Naive thymus-derived CD4-positive, alpha-beta T cell (primary cell): ENCODE measurements at places on chromosomes 1 and 21. TPM values are rescaled to one million over a fixed set of nuclear protein-coding genes. Genes with fewer than 3 reads are reported as not detected.
A peak's percentile ranks its signal among the peaks of the same experiment; 100 is the strongest.

DNA sequence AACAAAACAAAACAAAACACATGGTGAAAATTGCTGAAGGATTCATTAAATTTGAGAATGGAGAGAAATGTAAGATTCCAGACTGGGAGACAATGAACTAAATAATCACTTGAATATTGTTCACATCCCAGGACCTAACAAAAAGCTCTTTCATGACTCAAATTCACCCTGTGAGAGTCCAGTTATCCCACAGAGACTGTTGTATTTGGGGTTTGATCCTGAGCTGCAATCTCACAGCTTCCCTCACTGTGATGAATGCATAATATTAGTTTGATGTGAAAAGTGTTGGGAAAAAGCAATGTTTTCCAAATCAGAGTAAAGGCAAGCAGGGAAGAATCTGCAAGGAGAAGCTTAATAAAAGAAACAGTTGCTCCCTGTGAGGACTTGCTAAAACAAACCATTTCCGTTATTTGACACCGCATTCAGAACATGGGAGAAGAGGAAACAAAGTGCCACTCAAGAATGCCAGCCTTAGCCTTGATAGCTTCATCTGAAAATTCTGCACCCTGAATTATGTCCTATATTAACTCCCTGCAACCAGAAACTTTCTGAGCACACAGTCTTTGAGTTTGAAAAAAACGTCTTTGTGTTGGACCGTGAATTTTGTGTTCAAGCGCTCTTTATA lies 208.8 kb downstream of the DAB1 start:
- no peak for DNase-seq

DNA sequence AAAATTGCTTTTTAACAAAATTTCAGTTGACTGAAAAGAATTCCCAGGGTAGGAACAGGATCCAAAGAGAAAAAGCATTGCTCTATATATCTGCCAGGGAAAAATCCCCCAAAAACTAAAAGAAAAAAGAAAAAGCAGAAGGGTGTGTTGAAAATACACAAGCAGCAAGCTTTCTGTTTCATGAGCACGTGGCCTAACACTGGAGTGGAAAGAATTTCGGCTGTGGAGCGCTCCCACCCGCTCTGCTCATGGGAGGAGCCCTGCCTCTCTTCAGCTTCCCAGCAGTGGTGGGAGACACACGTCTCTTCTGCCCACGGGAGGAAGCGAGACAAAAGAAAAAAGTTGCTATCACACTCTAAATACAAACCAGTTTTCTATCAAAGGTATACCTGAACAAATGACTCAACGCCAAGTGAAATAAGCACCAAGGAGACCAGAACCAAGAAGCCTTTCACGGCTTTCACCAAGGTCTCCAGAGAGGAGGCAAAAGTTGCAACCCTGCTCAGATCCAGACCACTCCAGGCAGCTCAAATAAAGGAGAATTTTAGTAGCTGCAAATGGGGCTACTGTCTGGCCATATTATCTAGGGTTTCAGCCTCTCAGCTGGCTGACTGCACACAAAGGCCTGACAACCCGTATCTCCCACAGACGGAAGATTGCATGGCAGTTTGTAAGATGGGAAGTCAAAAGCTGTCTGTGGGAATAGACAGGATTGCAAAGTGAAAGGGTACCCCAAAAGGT lies 29.5 kb upstream of the ZNF496 start:
- no peak for DNase-seq

- DNase-seq: no peak
These were observed 234.3 kb upstream of the NFIA start for GRCh38 chr1:60847855-60848582.

DNA sequence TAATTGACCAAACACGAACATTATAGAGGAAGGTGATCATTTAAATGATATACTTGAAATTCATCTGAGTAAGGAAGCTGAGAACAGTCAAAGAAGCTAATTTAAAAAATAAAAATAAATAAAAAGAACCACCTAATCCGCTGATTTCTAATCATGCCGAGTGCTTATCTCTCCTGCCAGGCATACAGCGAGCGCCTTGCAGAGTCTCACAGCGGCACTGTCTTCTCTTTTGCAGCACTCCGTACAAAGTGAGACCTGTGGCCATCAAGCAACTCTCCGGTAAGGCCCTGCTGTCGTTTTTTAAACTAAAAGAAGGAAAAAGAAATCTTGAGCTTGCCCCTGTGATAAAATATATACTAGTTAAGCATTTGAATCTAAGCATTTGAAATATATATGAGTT lies 45.3 kb downstream of the PDE9A start:
- DNase-seq: no peak

DNA sequence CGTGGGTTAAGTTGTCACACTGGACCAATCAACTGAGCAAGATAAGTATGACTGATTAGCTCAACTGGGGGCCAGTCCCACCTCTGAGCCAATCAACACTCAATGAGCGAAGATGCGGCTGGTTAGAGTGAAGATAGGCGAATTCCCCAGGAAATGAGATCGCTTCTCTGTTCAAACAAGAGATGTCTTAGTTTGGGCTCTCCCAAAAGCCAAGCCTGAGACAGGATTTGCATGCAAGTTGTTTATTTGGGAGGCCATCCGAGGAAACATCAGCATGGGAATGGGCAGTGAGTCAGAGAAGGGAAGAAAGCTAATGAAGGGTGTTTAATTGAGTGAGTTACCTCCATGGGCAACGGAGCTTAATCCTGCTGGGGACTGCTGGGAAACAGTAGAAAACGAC lies 4.9 kb upstream of the GJB5 start:
- no peak for DNase-seq

DNA sequence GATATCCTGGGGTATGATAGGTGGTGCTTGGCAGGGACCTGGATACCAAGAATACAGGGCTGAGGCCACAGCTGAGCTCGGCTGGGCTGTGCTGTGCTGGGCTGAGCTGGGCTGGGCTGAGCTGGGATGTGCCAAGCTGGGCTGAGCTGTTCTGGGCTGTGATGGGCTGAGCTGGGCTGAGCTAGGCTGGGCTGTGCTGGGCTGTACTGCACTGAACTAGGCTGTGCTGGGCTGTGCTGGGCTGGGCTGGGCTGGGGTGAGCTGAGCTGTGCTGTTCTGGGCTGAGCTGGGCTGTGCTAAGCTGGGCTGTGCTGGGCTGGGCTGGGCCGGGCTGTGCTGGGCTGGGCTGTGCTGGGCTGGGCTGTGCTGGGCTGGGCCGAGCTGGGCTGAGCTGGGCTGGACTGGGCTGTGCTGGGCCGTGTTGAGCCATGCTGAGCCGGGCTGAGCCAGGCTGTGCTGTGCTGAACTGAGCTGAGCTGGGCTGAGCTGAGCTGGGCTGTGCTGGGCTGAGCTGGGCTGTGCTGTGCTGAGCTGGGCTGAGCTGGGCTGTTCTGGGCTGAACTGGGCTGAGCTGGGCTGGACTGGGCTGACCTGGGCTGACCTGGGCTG lies 94.7 kb upstream of the ACTRT2 start:
- no peak for DNase-seq

DNA sequence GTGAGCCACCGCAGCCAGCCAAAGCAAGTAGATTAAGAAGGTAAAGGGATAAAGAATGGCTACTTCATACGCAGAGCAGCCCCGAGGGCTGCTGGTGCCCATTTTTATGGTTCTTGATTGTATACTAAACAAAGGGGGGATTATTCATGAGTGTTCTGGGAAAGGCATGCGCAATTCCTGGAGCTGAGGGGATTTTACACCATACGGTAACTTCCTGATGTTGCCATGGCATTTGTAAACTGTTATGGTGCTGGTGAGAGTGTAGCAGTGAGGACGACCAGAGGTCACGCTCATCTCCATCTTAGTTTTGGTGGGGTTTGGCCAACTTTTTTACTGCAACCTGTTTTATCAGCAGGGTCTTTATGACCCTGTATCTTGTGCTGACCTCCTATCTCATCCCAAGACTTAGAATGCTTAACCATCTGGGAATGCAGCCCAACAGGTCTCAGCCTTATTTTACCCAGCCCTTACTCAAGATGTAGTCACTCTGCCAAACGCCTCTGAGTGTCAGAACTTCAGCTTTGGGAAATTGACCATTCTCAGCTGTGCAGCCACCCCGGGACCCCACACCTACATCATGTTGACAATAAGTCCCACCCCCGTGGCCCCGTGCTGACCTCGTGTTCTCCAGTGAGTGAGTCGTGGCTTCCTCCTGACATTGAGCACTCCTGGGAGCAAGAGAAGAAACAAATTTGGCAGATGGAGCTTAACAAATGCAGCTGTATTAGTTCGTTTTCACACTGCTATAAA lies 149.4 kb upstream of the COL6A1 start:
- no peak for DNase-seq

- no peak for DNase-seq
These were observed 18.0 kb downstream of the CLCA2 start for GRCh38 chr1:86441997-86442396.

GRCh38 chr1:154598871-154599635 lies 8.9 kb downstream of the ADAR start:
- no peak for DNase-seq

GRCh38 chr1:235999259-235999925 lies 65.5 kb downstream of the NID1 start:
- peak; percentile 71 for DNase-seq

DNA sequence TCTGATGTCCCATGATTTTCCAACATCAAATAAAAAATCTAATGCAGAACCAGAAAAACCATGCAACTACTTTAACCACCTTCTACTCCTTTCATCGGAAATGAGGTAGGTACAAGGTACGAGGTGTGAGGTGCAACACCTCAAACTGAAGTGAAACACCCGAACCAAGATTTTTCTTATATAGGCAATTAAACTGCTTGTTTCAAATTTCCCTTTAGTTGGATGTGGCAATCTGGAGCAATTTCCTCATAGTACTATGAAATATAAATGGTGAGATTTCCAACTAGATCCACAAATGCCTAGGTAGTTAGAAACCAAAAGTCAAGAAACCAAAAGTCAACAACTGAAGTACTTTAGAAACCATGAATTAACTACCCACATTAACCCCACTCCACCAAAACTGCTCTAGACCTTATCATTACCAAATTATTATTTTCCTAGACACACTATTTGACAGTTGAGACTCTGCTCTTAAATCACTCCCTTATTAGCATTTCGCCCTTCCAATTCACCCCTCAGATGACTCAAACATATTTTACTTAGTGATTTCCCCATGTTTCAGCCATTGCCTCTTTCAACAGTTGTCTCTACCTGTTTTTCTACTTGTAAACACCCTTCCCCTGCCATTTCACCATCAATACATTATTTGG lies 37.8 kb downstream of the FUBP1 start:
- no peak for DNase-seq

GRCh38 chr1:19462781-19463503 lies 22.4 kb downstream of the CAPZB start:
- peak; percentile 81 for DNase-seq

DNA sequence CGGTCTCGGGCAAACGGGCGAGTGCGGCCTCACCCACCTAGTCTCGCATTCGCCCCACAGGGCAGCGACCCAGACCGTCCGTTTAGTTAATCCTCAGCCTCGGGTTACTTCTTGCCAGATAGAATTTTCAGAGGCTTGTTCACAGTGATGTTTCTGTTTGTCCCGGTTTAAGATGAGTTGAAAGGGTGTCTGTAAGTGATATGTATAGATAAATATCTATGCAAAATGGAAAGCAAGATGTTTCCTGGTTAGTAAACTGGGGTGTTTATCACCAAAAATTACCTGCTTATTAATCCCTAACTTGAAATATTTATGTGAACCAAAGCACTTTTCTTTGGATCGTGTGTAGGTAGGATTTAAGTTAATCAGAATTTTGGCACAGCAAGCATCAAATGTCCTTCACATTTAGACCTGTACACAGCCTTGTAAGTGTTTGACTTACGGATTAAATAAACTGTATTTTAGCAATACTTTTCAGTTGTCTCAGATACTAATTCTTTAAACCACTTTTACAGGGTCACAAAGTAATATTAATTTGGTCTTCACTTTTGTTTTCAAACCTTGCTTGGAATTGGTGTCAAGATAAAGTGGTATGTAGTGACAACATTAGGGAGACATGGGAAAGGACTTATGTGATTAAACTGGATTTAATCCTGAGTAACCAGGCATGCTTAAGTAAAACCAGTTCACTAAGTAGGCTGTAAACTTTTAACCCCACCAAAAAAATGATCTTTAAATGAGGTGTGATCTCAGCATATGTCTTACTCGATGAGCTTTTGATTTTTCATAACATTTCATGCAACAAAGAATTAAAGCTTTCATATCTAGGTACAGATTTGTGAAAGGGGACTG lies 914 bp downstream of the ZNF326 start:
- DNase-seq: no peak

DNA sequence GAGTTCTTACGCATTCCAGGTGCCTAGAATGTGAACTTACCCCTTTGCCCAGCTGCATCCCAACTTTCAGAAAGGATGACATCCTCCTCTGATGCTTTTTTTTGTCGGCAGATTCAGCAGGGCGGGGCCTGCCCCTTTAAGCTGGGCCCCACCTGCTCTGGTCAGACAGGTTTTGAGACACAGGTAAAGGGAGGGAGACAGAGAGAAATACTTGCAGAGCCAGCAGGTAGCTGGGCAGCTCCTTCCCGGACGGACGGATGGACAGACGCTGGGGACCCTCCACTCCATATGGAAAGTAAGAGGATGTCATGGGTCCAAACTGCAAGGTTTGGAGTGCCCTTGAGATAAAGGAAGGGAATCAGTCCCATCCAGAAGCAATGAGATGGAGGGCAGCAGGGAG lies at the start of gene TMEM79:
TMEM79 (plus strand) TSS at position 214 of the 400 bp plus-strand sequence. CDS start 902 bp downstream, outside the sequence.
- no peak for DNase-seq

GRCh38 chr1:245043611-245043940 lies 111.2 kb upstream of the KIF26B start:
- DNase-seq: no peak

The SAMD13 gene
- total RNA-seq: 0.75 TPM

The IGSF5 gene
- not detected for total RNA-seq

The LHX8 gene
- total RNA-seq: not detected

The CTSE gene
- not detected for total RNA-seq
